ENCODE measurements at places on chromosomes 2 and 18.

DNA sequence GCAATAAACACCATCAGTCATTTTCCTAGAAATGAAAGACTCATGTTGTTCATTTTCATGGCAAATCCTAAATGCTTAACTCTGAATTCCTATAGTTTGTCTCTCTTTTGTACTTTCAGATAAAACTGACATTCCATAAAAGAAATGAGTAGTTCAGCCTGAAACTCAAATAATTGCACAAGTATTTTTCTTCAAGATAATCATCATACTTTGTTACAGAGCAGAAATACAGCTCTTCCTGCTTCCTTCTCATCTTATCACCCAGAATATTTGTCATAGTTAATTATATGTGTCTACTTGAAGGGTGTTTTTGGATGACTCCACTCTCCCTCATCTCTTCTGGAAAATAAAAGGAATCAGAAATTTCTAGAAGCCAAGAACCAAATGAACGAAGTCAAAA lies 141.1 kb downstream of the HNMT start:
- DNase-seq, result no peak

DNA sequence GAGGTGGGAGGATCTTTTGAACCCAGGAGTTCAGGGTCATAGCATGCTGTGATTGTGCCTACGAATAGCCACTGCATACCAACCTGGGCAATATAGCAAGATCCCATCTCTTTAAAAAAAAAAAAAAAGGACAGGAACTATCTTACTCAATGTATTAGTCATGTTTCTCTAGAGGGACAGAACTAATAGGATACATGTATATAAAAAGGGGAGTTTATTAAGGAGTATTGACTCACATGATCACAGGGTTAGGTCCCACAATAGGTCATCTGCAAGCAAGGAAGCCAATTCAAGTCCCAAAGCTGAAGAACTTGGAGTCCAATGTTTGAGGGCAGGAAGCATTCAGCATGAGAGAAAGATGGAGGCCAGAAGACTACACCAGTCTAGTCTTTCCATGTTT lies 18.8 kb upstream of the CASP10 start:
- DNase-seq, result no peak

GRCh38 chr2:235223011-235223410 lies 270.8 kb upstream of the AGAP1 start:
- no peak for DNase-seq

- no peak for DNase-seq
These were observed 71.3 kb downstream of the CCDC93 start for GRCh38 chr2:117942551-117942950.

- DNase-seq, result no peak
These were observed 169.6 kb upstream of the SIX2 start for GRCh38 chr2:45178854-45179253.

DNA sequence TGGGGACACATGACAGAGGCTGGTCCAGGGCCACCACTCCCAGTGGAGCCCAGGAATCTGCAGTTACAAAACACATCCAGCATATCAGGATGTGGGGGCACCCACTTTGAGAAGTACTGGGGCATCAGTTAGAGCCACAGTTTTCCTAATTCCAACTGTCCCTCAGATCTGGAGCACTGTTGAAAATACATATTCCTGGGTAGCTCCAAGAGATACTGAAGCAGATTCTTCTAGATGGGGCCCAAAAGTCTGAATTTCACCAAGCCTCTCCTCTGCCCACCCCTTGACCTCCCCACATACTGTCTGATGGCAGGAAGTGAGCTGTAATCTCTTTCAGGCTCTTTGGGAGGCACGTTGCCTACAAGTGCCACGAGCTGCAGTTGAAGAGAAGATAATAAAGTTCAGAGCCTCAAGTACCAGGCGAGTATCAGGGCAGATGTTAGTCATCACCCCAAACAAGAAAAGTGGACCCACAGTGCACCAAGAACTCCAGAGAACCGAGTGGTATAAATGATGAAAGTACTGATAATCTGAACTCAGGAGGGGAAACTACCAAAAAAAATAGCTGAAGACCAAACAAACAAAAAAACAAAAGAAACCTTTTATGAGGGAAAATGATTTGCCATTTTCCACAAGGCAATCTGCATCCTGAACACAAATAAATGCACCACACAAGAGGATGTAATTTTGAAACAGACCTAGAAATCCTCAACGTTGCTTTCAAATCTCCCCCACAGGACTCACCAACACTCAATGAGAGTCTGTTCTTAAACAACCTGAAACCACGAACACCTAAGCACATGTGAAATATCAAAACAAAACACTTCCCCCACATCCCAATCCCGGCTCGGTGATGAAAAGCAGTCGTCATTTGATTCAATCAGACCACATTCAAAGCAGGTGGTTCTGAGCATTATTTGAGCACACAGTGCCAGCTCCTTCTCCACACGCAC lies 98.7 kb downstream of the TCF4 start:
- no peak for DNase-seq

DNA sequence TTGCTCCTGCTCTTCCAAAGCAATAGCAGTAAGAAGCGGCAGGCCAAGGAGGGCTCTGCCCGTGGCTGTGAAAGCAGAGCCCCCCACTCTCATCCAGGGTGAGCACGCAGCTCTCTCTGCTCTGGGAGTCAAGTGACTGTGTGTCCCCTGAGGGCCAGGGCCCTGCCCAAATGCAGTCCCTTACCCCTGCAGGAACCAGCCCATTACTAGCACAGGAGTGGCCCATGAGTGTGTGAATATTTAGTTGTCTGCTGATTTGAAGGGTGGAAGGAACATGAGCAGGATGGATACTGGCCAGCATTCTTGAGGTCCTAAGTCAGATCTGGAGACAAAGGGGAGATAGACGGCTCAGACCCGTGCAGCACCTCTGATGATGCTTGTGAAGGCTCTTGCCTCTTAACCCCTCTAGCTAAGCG lies 69.7 kb upstream of the FOSL2 start:
- no peak for DNase-seq

- no peak for DNase-seq
These were observed 36.8 kb downstream of the CHST10 start for GRCh38 chr2:100380681-100381080.

- no peak for DNase-seq
These were observed 10.7 kb upstream of the RNF103 start for GRCh38 chr2:86634352-86634751.

- DNase-seq, result no peak
These were observed 891 bp upstream of the NR4A2 start for GRCh38 chr2:156333274-156333950.

GRCh38 chr2:105936954-105937353 lies 192.2 kb downstream of the NCK2 start:
- no peak for DNase-seq

DNA sequence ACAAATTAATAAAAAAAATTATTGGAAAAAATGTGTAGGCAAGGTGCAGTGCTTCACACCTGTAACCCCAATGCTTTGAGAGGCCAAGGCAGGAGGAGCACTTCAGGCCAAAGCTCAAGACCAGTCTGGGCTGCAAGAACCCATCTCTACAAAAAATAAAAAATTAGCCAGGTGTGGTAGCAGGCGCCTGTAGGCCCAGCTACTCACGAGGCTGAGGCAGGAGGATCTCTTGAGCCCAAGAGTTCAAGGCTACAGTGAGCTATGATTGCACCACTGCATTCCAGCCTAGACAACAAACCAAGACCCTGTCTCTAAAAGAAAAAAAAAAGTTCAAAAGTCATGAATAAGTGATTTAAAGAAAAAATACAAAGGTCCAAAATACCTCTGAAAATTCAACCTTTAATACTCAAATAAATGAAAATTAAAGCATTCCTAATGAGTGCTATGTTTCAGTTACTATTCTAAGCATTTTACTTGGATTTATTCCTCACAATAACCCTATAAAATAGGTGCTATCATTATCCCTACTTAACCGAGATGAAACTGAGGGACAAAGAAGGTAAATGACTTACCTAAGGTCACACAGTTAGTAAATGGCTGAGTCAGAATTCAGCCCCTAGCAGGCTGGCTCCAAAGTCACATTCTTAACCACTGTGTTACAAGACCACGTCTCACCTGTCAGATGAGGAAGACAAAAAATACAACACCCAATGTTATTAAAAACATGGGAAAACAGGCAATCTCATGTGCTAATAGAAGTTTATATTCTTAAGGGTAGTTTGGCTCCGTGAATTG lies 36.4 kb upstream of the PCBP1 start:
- no peak for DNase-seq

- no peak for DNase-seq
These were observed 6.8 kb upstream of the CIB4 start for GRCh38 chr2:26647981-26648380.

- DNase-seq, result no peak
These were observed 168.8 kb downstream of the CDCA7 start for GRCh38 chr2:173523497-173523896.

DNA sequence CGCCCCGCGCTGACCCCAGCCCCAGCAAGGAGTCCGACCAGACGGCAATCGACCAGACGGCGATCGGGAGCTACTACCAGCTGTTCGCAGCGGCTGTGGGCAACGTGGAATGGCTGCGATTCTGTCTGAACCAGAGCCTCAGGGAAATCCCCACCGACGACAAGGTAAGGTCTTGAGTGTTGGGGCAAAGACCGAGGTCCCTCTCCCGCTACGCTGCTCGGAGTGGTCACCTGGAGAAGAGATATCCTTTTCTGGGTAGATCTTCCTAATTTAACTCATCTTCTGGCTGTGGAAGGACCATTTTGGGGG lies 704 bp downstream of the ANKRD53 start:
- DNase-seq, result no peak

DNA sequence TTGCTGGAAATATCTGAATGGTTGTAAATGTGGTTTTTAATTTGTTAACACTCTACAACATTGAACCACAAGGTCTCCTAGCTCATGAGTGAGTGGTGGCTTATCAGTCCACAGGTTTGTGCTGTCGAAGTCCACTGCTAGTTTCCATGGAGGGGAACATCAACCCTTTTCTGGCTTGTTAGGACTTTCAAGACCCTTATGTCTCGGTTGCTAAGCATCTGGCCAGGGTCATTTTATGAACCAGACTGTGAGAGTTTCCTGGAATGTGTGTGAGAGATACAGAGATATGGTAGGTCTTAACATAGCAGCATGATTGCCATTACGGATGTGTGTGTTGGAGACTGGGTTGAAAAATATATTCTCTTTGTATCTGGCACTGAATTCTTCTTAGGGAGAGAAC lies 36.9 kb downstream of the KCNE4 start:
- no peak for DNase-seq

DNA sequence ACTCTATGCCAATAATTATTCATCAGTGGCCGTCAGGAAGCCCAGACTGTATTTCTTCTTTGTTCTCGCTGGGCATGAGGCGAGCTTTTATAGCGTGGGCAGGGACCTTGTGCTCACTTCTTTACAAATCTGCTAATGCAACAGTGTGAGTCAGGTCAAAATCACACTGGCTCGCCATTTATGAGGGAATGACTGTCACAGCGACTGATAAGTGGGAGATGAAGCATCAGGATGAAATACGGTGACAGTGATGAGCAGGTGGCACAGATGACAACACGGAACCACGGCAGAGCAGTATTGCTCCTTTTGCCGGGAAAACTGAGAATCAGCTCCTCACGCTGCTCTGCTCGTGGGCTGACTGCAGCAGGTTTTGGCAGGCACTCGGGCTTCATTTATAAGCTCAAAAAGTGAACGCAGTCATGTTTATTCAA lies 20.5 kb downstream of the TYMS start:
- DNase-seq, result no peak

- peak; percentile 24 for DNase-seq
These were observed 93.6 kb downstream of the GYPC start for GRCh38 chr2:126749537-126749936.

DNA sequence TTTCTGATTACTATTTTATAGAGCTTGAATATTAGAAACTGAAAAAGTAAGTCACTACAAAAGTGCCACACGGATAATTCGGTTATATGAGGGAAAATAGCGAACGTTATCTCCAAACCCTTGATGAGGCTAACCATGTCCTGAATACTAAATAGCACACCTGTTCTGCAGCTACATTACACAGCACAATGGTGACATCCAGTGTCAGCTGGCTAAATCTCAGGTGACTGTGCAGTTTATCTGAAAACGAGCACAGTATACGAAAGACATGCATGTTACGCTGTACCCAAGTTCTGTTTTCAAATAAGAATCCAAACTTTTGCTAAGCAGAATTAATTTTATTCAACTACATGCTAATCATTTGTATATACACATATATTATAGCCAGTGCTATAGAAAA lies 9.0 kb downstream of the CCDC68 start:
- peak; percentile 33 for DNase-seq

GRCh38 chr2:30098266-30099005 lies 48.4 kb upstream of the YPEL5 start:
- DNase-seq, result no peak

- no peak for DNase-seq
These were observed 94.4 kb upstream of the XPO1 start for GRCh38 chr2:61632276-61633169.

- DNase-seq, result no peak
These were observed 123.2 kb downstream of the PHLPP1 start for GRCh38 chr18:62838475-62839098.

GRCh38 chr2:64913357-64913869 lies 75.8 kb upstream of the SLC1A4 start:
- peak; percentile 18 for DNase-seq

DNA sequence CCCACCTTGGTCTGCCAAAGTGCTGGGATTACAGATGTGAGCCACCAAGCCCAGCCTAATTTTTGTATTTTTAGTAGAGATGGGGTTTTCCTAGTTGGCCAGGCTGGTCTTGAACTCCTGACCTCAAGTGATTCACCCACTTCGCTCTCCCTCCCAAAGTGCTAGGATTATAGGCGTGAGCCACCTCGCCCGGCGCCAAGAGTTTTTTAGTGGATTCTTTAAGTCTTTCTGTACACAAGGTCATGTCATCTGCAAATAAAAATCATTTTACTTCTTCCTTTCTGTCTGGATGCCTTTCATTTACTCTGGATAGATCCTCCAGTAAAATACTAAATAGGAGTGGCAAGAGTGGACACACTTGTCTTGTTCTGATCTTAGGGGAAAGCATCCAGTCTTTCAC lies 61.7 kb downstream of the KCMF1 start:
- no peak for DNase-seq

DNA sequence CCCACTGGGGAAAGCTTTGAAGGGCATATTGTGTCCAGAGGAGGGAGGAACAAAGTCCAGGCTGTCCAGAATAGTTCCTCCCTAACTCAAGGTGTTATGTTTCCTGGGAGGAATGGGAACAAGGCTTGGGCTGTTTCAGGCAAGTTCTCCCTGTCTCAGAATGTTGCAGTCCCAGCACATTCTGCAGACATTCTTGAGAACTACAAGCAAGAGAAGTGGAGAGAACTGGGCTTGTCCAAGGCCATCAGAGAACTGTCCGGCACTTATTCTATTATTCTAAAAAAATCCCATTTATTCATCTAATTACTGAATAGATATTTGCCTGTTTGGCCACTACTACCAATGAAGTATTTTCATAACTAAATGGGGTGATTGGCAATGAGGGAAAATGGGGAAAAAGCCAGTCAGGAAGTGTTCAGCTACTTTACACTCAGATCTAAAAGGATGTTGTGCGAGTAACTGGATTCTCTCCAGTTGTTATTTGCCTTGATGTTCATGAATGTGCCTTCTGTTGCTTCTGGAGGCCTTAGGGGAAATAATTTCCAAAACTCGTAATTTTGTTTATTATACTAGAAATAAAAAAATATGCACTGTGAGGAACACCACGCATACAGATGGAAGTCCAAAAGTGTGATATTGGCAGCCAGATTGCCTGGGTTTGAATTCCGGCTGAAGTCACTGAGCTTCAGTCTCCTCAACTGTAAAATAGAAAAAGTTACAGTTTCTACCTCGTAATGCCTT lies 300.1 kb upstream of the RND3 start:
- DNase-seq, result no peak

All from CD4-positive, alpha-beta T cell treated with Interleukin-10 for 1 hour (primary cell).